NCI-H524 (cell line): ENCODE measurements at places on chromosomes 7 and 10.

DNA sequence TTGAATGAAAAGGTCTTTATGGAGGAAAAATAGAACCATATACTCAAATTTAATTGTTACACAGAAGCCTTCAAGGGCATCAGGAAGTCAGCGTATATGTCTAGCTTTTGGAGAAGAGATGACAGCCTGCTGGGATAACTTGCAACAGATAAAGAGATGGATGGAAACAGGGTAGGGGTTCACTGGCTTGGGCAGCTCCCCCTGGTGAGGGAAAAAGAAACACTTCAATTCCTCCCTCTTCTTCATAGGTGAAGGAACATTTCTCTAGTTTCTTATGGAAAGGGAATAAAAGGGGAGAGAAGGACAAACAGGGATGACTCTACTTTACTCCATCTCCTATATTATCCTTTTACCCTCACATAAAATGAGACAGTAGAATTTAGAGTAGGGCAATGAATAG lies 635.7 kb downstream of the PHTF2 start:
- peak; percentile 8 for DNase-seq

- no peak for DNase-seq
Observed at GRCh38 chr10:7511612-7512011, 100.8 kb upstream of the SFMBT2 start.

GRCh38 chr10:133185916-133186315 lies 25.9 kb downstream of the KNDC1 start:
- DNase-seq, result no peak

GRCh38 chr7:103577059-103577458 lies 131.1 kb upstream of the SLC26A5 start:
- no peak for DNase-seq

DNA sequence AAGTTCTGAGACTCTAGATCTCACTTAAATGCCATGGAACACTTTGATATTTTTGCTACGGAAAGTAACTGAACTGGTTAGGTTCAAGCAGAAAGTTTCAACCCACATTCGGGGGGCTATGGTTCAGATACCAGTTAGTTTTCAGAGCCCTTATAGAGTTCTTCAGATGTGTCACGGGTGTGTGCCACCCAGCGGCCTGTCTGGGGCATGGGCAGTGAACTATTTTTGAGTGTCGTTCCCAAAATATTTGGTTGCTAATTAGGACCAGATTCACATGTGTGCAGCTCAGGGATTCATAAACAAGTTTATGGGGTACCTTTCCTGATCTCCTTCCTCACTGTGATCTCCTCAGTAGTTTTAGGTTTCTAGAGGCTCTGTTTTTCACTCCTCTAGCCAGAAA lies 271.9 kb downstream of the C7orf25 start:
- DNase-seq, result no peak

DNA sequence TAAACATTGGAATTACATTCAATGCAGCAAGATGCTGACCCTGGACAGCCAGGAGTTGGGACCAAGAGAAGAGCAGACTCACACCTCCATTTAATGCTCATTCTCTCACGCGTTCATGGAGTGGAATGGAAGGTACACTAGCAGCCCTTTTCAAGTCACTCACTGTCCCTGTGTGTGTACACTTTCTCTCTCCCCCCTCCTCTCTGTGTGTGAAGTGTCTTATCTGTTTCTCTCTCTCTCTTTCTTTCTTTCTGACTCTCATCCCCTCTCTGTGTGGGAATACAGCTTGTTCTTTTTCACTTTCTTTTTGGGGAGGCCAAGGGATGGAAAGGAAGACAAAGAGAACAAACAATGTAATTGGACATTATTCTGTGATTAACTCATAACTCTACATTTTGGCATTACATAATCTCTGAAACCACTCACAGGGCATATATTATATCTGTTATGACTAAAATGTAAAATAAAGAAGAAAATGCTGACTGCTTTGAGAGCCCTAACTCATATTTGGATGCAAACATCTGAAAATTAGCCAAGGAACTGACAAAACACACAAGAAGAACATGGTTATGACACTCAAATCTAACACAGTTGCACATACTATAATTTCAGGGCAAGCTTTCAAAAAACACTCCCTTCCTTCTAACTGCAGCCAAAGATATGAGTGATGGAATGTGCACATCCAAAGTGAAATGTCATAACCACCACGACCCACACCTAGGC lies 188.8 kb downstream of the PARD3 start:
- DNase-seq, result no peak

DNA sequence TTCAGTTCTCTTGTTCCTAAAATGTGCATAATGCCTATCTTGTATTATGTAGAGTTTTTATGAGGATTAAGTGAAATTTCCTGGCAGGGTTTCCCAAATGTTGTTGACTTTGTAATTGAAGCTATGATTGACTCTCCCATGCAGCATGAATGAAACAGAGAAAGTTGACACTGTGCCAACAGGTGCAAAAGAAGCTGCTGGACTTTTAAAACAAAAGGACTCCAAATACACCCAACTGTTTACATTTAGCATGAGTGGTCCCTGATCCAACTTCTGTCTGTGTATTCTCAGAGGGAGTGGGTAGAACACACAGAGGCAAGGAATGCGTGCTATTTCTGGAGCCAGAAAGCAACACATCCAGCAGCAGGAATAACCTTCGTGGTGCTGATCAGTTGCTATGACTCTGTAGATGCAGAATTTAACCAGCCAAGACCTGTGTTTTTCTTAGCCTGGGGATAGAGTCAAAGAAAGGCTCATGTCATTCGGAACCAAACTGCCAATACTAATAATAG lies 14.4 kb upstream of the RBM20 start:
- DNase-seq, result no peak

DNA sequence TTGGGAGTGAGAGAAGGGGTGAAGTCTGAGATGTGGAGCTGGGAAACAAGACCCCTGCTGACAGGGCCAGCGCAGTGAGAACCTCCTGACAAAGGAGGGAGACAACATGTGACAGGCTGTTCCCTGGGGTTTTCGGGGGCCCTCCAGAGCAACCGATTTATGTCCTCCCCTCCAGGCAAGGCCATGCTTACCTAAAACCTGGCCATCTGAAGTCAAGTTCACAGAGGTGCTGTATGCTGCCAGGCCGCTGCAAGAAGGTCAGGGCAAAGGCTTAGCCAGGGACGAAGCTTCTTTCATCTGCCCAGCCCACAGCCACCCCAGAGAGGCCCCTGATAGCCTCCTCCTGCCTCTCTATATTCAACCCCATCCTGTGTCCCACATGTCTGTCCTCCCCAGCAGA lies 20.6 kb downstream of the NPC1L1 start:
- no peak for DNase-seq

- DNase-seq, result no peak
Observed at GRCh38 chr10:8225187-8225586, 170.7 kb downstream of the GATA3 start.

DNA sequence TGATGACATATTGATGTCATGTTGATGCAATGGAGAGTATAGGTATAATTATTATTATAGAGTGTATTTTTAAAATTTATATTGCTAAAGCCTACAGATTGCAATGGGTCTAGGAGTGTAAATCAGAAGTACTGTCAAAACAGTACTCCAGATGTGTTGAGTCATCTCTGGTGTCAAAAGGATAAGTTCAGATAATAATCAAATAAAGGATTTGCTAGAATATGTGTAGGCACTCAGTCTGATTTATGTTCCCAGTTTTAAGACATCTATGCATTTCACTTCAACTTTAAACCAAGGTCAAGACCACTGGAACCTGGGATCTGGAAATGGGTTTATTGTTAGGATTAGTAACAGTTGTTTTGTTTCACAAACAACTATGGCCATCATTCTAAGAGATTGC lies 342.3 kb upstream of the BMPER start:
- no peak for DNase-seq

DNA sequence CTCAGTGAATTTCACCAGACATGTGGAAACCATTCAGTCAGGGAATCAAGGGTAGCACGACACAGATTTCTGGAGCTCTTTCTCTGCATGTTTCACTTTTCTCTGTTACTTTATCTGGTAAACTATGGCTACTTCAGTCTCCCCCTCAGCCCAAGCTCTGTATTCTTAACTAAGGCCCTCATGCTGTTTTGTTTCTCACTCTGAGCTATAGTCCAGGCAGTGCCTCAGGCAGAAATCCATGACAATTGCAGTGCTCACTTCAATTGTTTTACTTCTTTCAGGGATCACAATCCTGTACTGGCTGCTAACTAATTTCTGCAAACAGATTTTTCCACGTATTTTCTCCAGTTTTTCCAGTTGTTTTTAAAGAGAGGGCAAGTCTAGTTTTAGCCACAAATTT lies 1599.9 kb upstream of the LRRTM3 start:
- no peak for DNase-seq

DNA sequence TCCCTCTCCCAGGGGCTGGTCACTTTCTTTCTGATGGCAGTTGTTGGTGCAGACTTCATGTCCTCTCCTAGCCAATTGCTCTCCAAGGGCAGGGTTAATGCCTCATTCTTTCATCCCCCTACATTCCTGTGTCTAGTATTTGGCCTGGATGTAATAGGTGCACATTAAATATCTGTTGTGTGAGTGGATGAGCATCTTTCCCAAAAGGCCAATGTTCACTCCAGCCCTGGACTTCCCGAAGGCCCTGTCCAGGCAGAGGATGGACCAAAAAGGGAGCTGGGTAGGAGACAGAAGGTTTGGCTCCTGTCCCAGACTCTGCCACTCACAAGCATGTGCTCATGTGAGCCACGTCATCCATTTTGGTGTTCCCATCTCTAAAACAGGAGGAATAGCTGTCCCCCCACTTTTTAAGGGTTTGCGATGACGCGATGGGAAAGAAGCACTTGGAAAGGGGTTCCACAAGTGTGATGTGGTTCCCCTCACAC lies 47.5 kb downstream of the RGS10 start:
- DNase-seq, result no peak

DNA sequence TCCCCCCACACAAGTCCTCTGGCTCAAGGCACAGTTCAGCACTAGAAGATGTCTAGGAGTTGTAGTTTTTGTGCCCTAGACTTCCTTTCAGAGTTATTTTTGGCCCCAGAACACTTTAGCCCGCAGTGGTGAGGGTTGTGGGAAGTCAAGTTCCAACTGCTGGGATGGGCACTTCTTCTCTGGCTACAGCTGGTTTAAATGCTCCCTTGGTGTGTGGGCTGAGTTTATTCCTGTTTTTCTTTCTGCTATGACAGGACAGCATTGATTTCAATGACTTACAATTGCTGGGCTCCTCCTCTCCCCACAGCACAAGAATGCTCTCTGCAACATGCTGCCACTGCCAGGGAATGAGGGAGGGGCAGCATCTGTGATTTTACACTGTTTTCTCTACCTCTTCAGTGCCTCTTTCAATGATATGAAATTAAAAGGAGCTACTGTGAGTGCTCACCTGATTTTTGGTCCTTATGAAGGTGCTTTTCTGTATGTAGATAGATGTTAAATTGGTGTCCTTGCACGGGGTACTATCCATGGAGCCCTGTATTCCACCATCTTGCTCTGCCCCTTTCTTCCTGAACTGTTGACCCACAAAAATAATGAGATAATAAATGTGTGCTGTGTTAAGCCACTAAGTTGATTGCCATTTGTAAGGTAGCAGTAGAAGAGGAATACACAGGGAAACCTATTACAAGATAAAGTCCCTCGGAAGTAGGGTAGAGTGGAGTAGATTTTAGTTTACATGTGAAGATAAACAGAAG lies 56.3 kb downstream of the SLC13A1 start:
- no peak for DNase-seq

DNA sequence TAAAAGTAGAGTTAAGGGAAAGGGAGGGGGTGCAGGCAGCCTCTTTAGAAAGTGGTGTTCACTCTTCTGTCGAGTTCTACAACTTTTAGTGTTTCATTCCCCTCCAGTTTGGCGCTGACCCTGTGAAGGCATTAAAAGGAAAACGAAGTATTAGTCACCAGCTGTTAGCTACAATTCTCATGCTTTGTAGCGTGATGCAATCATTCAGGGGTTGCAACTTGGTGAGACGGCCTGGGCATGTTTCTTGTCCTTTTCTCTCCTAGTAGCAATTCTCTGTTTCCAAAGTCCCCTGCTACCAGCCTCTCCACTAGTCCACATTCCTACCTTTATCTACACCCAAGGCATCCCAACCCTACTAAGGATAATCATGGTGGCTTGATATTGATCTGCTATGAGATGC lies 33.7 kb upstream of the DGKI start:
- DNase-seq, result no peak

- DNase-seq, result no peak
Observed at GRCh38 chr10:72253578-72253977, 20.1 kb upstream of the DDIT4 start.
